ENCODE measurements at places on chromosomes 12 and 14. TPM values are rescaled to one million over a fixed set of nuclear protein-coding genes. Genes with fewer than 3 reads are reported as not detected.

Gene SELPLG
- 4.2 TPM for total RNA-seq

Gene TUNAR
- 1.1 TPM for total RNA-seq

Gene HSPA2
- total RNA-seq = 29.2 TPM

Gene CTSG
- total RNA-seq = not detected

Gene EEF1AKMT3
- total RNA-seq = 13.6 TPM

Gene KLHL28
- total RNA-seq = 11.1 TPM

Gene RHEBL1
- total RNA-seq = not detected

Gene THAP2
- 2.3 TPM for total RNA-seq
